ENCODE measurements at places on chromosomes 7 and 10.
A peak's percentile ranks its signal among the peaks of the same experiment; 100 is the strongest.

- DNase-seq, result no peak
These were observed 7.3 kb downstream of the GTPBP4 start for GRCh38 chr10:995559-995926.

DNA sequence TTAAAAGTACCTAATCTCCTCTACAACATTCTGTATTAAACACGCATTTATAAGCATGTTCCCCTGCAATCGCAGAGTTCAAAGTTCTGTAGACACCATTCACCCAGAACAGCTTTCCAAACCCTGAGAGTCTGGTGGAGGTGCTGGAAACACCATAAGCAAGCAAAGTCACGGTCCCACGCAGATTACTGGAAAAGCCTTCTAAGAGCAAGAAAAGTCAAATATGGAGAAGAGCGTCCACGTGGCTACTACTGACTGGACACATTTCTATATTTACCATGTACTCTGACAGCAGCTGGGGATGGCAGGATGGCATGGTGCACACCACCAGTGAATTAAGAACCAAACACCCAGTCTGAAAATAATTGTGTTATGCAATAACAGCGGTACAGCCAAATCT is 97.7 kb downstream of the PARD3 start:
- DNase-seq, result no peak

DNA sequence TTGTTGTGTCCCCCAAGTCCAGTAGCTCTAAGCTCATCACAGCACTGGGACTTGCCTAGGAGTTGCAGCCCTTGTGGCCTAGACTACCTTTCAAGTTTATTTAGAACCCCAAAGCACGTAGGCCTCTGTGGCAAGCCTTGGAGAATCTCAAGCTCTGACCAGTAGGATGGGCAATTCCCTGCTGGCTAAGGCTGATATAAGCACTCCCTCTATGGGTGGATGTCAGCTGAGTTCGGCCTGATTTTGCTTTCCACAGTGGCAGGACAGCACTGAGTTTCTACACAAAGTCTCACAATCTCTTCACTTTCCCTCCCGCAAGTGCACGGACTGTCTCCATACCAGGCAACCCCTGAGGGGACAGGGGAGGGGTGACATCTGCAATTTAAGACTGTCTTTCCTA is 886.4 kb upstream of the LRRN3 start:
- peak; percentile 76 for DNase-seq

DNA sequence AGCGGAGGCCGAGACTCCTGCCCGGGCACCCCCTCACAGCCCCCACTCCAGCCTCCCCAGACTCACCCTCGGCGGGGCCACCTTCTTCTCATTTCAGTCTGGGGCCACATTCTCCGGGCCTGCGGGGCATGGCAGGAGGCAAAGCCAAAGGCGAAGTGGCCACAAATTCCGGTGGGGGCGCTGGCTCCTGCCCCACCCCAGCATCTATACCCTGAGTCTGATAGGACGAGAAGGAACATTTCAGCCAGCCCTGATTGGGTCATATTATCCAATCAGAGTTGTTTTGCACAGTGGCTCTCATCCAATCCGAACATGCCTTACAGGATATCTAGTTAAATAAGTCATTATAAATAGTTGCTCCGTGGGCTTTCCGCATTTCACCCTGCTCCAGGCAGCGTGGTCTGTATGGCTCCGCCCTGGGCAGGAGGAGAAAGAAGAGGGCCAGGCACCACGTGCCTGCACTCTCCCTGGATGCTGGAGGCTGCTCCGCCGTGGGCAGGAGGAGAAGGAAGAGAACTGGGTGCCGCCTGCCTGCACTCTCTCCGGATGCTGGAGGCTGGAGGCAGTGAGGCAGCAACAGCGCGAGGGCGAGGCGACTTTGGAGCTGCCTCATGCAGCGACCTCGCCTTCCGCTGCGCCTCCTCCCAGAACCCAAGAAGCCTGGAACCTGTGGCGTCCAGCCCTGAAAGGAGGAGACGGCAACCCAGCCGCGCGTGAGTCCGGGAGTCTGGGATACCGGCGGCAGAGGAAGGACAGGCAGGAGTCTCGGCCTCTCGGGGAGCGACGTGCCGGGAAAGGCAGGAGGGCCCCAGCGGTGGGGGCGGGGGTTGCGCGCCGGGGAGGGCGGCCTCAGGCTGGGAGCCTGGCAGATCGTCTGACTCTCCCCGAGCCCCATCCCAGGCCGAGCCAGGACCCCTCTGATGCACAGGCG is 162.9 kb downstream of the ZNF33B start:
- no peak for DNase-seq

DNA sequence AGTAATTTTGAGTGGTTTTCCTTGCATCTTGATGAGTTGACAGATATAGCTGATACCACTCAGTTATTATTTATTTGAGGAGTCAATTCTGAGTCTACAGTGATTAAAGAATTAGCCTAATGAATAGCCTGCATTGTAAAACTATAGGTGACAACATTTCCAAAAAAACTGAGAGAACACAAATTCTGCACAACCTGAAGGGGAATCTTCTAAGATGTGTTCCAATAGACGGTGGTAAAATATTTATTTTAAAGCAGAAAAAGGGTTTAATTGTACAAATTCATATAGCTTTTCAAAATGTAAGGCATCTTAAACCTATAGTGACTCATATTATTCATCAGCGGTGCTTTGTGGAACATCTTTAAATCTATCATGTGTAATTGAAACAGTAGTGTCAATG is 200.4 kb downstream of the RNLS start:
- no peak for DNase-seq

DNA sequence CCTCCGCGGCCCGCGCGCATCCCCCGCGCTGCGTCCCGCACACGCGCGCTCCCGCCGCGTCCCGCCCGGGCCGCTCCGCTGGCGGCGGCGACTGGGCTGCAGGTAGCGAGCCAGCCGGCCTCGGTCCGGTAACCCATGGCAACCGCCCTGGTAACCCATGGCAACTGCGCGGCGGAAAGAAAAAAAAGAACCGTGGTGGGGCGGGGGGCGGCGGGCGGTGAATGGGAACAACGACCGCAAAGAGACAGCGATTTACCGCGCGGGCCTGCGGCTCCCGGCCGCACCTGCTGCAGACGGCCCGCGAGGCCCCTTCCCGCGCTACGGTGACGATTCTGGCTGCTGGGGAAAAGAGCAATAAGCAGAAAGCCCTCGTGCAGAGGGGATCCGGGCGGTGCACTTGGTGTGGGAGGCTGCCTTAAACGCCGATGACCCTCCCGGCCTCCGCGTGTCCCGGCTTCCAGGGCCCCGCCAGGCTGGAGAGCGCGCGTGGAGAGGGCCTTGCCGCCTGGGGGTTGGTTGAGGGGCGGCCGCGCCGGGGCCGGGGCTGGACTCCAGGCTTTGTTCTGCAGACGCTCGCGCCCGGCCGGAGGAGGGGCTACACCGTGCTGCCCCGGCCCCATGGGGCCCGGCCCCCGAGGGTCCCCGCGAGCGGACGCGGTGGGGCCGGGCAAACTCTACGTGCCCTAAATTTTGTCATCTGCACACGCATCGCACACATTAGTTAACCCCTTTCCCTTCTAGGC is 84.7 kb downstream of the SNX10 start:
- peak; percentile 92 for DNase-seq

Data from endodermal cell (in vitro differentiated cells).